Naive B cell (primary cell): ENCODE measurements at places on chromosomes 5 and 9. TPM values are rescaled to one million over a fixed set of nuclear protein-coding genes. Genes with fewer than 3 reads are reported as not detected.

Gene OLFM1
- polyA plus RNA-seq, result not detected

- no peak overlapping the region for H3K27ac ChIP-seq
- no peaks in the 10 kb centered on the region for H3K27me3 ChIP-seq
- no peak for DNase-seq
- peaks cover 3% of the 10 kb centered on the region for H3K4me1 ChIP-seq
- H3K36me3 ChIP-seq, result peaks cover 21% of the 10 kb centered on the region
Observed at GRCh38 chr5:56625541-56625940, 189.8 kb upstream of the MAP3K1 start.

Gene TENT4A
- 2.0 TPM for polyA plus RNA-seq

- H3K27me3 ChIP-seq, result no peaks in the 10 kb centered on the region
- no peak overlapping the region for H3K27ac ChIP-seq
- no peak for DNase-seq
- no peaks in the 10 kb centered on the region for H3K36me3 ChIP-seq
- H3K4me3 ChIP-seq, result no peak overlapping the region
- no peaks in the 10 kb centered on the region for H3K4me1 ChIP-seq
Observed at GRCh38 chr9:85248514-85249312, 493.0 kb downstream of the AGTPBP1 start.

DNA sequence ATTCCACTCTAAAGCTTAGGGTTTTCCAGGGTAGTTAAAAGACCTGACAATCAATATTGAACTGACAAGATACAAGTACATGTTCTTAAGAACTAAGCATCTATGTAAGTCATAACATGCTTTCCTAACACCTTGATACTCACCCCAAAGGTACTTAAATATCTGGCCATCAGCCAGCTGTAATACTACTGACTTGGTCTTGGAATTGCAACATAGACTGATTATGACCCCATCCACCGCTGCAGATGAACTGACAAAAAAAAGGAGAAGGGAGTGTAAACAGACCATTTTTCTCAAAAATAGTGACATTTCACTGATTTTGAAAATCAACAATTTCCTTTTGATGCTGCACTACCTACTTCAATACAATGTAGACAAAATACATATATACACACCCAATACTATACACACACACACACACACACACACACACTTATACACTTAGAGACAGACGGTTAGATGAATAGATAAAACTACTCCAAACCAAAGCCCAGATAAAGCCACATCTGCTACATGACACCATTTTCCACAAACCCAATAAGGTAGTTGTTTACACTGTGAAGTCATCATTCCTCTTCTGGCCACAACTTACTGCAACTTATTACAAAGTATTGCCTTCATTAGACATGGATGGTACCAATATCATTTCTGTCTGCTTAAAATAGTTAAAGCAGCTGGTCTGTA, 30.4 kb downstream of the ELP1 start:
- H3K27ac ChIP-seq, result no peak overlapping the region
- no peaks in the 10 kb centered on the region for H3K27me3 ChIP-seq
- no peak overlapping the region for H3K4me3 ChIP-seq
- no peaks in the 10 kb centered on the region for H3K4me1 ChIP-seq

DNA sequence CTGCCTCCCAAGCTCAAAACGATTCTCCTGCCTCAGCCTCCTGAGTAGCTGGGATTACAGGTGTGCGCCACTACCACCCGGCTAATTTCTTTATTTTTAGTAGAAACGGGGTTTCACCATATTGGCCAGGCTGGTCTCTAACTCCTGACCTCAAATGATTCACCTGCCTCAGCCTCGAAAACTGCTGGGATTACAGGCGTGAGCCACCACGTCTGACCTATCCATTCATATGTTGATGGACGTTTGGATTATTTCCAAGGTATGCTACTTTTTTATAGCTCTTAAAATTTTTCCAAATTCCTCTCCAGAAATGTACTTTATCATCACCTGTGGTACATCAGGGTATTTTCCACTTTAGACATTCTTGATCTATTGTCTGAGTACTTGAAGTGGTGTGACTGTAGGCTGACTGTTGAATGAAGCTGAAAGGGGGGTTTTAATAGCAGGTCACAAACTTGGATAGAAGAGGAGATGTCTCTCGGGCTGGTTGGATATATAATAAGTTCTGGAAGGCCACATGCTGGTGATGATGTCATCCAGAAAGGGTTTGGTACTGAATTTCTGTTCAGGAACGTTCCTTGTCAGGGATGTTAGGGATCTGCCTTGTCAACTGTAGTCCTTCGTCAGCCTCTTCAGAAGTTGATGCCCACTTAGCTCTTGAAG, 7.4 kb downstream of the CTNNA1 start:
- H3K4me1 ChIP-seq, result peaks cover 32% of the 10 kb centered on the region
- H3K27ac ChIP-seq, result no peak overlapping the region
- no peak overlapping the region for H3K4me3 ChIP-seq
- H3K36me3 ChIP-seq, result peaks cover 22% of the 10 kb centered on the region

- no peak for DNase-seq
- H3K27me3 ChIP-seq, result no peaks in the 10 kb centered on the region
- no peak overlapping the region for H3K4me3 ChIP-seq
- peak overlapping the region; percentile 22 for H3K27ac ChIP-seq
- peaks cover 12% of the 10 kb centered on the region for H3K4me1 ChIP-seq
- H3K36me3 ChIP-seq, result peaks cover 28% of the 10 kb centered on the region
Observed at GRCh38 chr5:158724521-158725188, 375.1 kb downstream of the EBF1 start.

Gene PDCD1LG2
- not detected for polyA plus RNA-seq

DNA sequence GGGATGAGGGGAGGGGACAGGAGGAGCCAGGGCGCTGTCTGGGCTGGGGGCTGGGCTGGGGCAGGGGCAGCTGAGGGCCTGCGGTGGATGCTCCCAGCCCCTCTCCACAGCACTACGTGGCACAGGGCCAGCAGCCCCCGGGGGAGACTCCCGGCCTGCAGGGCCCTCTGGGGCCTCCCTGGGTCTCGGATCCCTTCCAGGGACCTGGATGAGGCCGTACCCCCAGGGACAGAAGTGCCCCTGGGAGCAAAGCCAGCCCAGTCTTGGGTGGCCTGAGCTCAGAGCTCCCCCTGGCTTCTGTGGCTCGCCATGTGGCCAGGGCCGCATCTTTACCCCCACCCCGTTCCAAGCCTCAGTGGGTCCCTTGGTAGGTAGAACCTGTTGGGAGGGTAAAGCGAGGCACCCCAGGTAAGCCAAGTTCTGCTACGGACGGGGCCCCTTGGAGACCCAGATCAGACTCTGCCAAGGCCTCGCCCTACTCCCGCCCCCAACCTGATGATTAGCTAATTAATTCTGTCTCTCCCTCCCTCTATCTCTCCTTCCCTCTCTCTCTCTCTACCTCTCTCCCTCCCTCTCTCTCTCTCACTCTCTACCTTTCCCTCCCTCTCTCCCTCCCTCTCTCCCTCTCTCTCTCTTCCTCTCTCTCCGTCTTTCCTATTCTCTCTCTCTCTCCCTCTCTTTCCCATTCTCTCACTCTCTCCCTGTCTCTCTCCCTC, 24.3 kb downstream of the KCNT1 start:
- no peaks in the 10 kb centered on the region for H3K4me1 ChIP-seq
- no peak overlapping the region for H3K4me3 ChIP-seq
- no peak overlapping the region for H3K27ac ChIP-seq
- no peak for DNase-seq
- peaks cover 4% of the 10 kb centered on the region for H3K27me3 ChIP-seq

Gene C5orf34
- 3.9 TPM for polyA plus RNA-seq

- DNase-seq, result no peak
- no peak overlapping the region for H3K27ac ChIP-seq
- H3K27me3 ChIP-seq, result peaks cover 30% of the 10 kb centered on the region
- no peaks in the 10 kb centered on the region for H3K36me3 ChIP-seq
Observed at GRCh38 chr5:135503871-135504270, 31.9 kb downstream of the NEUROG1 start.

- H3K27ac ChIP-seq, result no peak overlapping the region
- H3K36me3 ChIP-seq, result no peaks in the 10 kb centered on the region
- DNase-seq, result no peak
- H3K4me3 ChIP-seq, result no peak overlapping the region
Observed at GRCh38 chr9:68653141-68653595, 51.9 kb upstream of the PIP5K1B start.

GRCh38 chr9:97873882-97874281, 20.9 kb downstream of the FOXE1 start:
- DNase-seq, result no peak
- H3K4me3 ChIP-seq, result no peak overlapping the region
- H3K4me1 ChIP-seq, result peaks cover 4% of the 10 kb centered on the region
- H3K27me3 ChIP-seq, result no peaks in the 10 kb centered on the region
- H3K36me3 ChIP-seq, result peaks cover 7% of the 10 kb centered on the region

Gene PSMB7
- polyA plus RNA-seq, result 161 TPM

GRCh38 chr5:30279237-30279636, 914.2 kb upstream of the CDH6 start:
- H3K4me1 ChIP-seq, result no peaks in the 10 kb centered on the region
- no peaks in the 10 kb centered on the region for H3K27me3 ChIP-seq
- H3K36me3 ChIP-seq, result no peaks in the 10 kb centered on the region
- no peak overlapping the region for H3K4me3 ChIP-seq

DNA sequence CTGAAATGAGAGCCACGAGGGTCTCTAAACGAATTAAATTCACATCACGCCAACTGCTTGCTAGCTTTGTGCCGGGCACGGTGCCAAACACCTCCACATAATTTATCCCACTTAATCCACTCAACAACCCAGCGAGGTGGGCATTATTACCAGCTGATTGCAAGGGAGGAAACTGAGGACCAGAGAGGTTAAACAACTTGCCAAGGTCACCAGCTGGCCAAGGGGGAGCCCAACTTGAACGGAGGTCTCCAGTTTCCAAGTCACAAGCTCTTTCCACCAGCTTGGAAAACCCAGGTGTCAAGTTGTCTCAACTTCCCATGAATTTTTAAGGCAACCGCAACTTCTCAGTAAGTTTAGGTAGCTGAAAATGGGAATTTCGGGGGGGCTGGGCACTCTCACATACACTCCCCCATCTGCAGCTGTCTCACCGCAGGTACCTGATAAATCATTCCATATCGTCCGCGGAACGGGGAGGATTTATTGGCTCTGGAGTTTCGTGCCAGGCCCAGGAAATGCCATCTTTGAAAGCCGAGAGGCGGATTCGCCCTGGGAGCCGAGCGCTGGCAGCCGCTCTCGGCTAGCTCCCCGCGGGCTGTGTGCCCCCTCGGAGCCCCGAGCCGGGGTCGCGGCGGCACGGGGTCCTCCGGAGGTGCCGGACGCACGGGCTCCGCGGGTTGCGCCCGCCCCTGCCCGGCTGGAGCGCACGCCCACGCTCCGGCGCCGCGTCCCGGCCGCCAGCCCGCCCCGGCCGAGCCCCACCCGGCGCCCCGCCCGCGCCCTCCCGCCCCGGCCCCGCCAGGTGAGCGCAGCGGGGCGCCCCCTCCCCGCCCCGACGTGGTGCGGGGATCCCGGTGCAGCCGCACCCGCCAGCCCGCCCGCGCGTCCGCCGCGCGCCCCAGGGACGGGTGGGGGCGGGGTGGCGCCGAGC, 617 bp downstream of the PTPN3 start:
- peaks cover 12% of the 10 kb centered on the region for H3K4me1 ChIP-seq
- no peak for DNase-seq
- no peak overlapping the region for H3K27ac ChIP-seq
- no peaks in the 10 kb centered on the region for H3K36me3 ChIP-seq
- H3K4me3 ChIP-seq, result no peak overlapping the region

- H3K27ac ChIP-seq, result no peak overlapping the region
- no peaks in the 10 kb centered on the region for H3K4me1 ChIP-seq
- no peaks in the 10 kb centered on the region for H3K36me3 ChIP-seq
- H3K4me3 ChIP-seq, result no peak overlapping the region
Observed at GRCh38 chr5:91058155-91058554, 325.0 kb downstream of the ARRDC3 start.

DNA sequence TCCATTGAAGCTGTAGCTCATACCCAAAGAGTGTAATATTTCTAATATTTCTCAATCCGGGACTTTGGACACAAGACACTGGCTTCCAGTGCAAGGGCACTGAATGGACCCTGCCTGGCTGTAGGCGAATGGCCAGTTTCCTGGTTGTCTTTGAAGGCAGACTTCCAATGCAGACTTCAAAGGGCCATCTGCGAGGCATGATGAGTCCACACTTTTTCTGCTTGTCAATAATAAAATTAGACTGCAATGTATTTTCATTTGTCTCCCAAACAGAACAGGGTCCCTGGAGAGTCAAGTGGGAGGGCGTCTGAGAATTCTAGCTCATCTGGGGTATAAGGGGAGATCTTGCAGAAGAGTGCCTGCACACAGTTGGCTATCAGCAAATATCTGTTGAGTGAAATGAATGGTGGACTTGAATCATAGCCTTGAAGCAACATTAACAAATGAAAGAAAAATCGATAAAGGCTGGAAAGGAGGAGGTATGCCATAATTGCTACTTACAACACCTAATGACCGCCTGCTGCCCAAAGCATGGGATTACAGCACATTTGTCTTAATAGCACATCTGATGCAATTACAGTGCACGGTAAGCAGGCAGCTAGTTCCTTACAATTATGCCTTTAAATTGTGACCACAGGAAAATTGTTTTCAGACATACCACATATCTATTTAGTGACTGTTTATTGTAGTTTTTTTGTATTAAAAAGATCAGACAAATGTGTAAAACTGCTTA, 137.5 kb downstream of the ARHGEF28 start:
- H3K36me3 ChIP-seq, result no peaks in the 10 kb centered on the region
- no peak for DNase-seq
- H3K27me3 ChIP-seq, result no peaks in the 10 kb centered on the region
- no peaks in the 10 kb centered on the region for H3K4me1 ChIP-seq
- H3K4me3 ChIP-seq, result no peak overlapping the region
- H3K27ac ChIP-seq, result peak overlapping the region; percentile 27

GRCh38 chr5:54889826-54890225, 95.6 kb downstream of the ESM1 start:
- H3K27me3 ChIP-seq, result peaks cover 52% of the 10 kb centered on the region
- H3K4me3 ChIP-seq, result no peak overlapping the region
- H3K36me3 ChIP-seq, result no peaks in the 10 kb centered on the region
- no peak for DNase-seq
- H3K4me1 ChIP-seq, result no peaks in the 10 kb centered on the region

GRCh38 chr5:127515693-127516440, 1.6 kb upstream of the PRRC1 start:
- DNase-seq, result no peak
- peaks cover 21% of the 10 kb centered on the region for H3K27me3 ChIP-seq
- no peak overlapping the region for H3K27ac ChIP-seq
- H3K4me1 ChIP-seq, result peaks cover 22% of the 10 kb centered on the region
- no peak overlapping the region for H3K4me3 ChIP-seq

- no peak overlapping the region for H3K4me3 ChIP-seq
- H3K27me3 ChIP-seq, result no peaks in the 10 kb centered on the region
- H3K4me1 ChIP-seq, result no peaks in the 10 kb centered on the region
- H3K36me3 ChIP-seq, result no peaks in the 10 kb centered on the region
Observed at GRCh38 chr5:132195727-132196126, 31.9 kb downstream of the P4HA2 start.

Gene MAST4
- polyA plus RNA-seq, result 2.3 TPM

DNA sequence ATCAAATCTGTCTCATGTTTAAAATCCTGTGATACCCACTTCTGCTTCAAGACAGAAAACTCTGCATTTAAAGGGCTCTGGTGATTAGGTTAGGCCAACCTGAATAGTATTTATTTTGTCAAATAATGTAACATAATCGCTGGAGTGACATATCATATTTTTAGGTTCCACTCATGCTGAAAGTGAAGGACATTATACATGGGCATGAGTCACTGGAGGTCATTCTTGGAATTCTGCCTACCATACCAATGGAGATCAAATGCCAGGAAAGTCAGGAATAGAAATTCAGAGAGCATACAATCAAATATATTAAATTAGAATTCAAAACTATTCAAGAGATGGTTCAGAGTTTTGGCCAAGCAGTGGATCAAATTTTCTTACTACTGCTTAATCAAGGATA, 97.1 kb upstream of the PRSS3 start:
- no peaks in the 10 kb centered on the region for H3K36me3 ChIP-seq
- H3K27me3 ChIP-seq, result peaks cover 21% of the 10 kb centered on the region
- H3K27ac ChIP-seq, result no peak overlapping the region
- H3K4me3 ChIP-seq, result no peak overlapping the region
- no peaks in the 10 kb centered on the region for H3K4me1 ChIP-seq
- no peak for DNase-seq
